ENCODE measurements at places on chromosomes 1 and 21.

GRCh38 chr1:205298191-205298994, 23.2 kb downstream of the NUAK2 start:
- DNase-seq: peak; percentile 96

GRCh38 chr1:50129201-50129600, 20.5 kb downstream of the ELAVL4 start:
- DNase-seq: no peak

DNA sequence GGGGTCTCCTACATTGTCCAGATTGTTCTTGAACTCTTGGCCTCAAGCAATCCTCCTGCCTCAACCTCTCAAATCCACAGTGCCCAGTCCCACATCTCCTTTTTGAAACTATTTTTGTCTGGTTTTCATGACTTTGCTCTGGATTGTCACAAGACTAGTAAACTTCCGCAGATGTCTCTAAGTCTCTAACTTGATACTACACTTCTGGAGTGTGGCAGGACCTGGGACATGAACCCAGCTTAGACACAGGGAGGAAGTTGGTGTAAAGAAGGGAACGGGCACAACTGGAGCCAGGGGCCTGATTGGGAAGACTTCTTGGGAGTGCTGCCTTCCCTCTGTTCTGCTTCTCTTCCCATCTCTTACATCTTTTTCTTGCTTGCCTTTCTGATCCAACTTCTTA, 16.2 kb upstream of the DISC1 start:
- no peak for DNase-seq

DNA sequence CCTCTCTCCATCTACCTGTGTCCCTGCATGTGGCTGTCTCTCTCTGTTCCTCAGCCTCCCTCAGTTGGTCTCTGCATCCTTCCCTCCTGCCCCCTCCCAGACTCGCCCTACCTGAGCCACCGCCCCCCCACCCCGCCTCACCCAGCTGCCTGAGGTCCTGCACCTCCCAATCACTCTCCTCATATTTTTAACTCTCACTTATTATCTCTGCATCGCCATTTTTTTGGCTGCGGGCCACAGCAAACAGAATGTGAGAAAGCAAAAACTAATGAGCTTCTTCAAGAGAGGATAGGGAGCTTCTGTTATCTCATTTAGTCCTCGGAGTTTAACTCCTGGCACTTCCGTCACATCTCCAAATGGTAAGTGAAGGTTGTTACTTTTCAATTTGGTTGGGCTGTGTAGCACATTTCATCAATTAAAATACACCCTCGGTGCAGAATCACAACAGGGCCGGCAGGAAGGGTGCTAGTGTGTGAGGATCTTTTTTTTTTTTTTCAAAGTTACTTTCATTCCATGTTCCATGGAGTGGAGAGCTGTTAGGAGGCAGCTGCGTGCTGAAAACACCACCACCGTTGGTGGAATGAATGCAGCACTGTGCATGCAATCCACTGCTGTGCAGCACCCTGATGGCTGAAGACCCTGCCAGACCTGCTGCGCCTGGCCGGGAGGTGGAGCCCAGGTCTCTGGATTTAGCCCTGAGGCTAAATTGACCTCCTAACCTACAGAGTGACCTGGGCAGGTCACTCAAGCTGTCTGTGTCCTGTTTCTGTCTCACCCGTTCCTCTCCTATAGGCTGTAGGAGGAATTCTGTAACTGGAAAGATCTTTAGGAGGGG, 157.2 kb upstream of the NFIA start:
- DNase-seq: no peak

DNA sequence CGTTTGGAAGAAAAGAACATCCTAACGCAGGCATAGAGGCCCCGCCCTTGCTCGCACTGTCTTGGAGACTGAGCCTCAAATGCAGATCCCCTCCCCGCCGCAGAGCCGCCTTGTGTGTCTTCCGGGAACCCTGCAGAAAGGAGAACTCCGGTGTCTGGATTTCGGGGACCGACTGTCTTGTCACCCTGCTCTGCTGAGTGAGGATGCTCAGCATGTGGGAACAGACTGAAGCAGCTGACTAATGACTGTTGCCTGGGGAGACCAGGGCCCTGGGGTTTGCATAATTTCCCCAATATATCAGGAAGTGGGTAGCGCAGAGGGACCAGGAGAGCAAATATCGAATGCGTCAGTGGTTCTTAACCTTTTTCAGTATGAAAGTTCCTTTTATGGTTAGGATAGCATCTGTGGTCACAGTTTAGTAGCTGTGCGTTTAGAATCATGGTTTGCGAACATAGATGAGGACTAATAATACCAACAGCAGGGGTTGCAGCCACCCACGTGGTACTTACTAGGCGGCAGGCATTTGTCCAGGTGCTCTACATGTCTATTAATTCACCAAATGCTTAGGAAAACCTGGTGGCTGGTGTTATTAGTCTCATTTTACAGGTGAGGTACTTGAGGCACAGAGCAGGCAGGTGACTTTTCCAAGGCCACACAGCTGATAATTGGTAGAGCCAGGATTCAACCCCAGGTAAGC, 14.3 kb downstream of the GPR137B start:
- no peak for DNase-seq

- DNase-seq: no peak
These were observed 31.1 kb downstream of the TMEM50A start for GRCh38 chr1:25369241-25369640.

GRCh38 chr1:25898223-25899015, 7.8 kb downstream of the STMN1 start:
- DNase-seq: no peak

DNA sequence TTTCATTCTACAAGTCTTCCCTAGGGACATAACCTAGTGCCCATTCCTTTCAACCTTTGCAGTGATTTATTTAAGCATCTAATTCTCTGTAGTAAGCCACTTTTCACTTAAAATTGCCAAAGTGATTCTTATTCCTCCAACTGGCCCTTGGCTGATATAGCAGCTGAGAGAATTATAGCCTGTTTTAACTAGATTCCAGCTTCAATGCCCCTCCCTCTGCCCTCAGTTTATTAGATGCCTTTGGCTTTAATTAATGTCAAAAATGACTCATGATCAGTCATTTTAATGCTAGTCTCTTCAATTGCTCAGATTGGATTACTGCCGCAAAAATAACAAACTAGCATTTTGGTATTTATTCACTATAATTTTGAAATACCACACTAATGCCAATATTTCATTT, 145.4 kb upstream of the KCTD3 start:
- no peak for DNase-seq

- DNase-seq: no peak
These were observed 73.0 kb upstream of the TMPRSS2 start for GRCh38 chr21:41580758-41581554.

DNA sequence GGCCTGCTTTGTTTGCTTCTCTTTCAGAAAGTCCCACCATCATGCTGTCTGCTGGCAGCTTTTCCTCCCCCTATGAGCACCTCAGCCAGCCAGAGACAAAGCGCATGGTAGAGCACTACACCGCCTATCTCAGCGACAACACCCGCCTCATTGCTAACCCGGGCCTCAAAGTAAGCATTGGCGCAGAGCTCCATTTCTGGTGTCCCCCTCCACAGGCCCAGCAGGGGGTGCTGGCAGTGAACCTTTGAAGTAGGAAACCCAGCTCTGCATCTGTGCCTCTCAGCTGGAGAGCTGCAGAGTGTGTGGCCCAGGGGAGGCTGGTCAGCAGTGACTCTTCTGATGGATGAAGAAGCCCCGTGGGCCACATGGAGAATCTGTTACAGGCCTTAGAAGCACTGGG, 81.2 kb upstream of the RAVER2 start:
- DNase-seq: peak; percentile 41

DNA sequence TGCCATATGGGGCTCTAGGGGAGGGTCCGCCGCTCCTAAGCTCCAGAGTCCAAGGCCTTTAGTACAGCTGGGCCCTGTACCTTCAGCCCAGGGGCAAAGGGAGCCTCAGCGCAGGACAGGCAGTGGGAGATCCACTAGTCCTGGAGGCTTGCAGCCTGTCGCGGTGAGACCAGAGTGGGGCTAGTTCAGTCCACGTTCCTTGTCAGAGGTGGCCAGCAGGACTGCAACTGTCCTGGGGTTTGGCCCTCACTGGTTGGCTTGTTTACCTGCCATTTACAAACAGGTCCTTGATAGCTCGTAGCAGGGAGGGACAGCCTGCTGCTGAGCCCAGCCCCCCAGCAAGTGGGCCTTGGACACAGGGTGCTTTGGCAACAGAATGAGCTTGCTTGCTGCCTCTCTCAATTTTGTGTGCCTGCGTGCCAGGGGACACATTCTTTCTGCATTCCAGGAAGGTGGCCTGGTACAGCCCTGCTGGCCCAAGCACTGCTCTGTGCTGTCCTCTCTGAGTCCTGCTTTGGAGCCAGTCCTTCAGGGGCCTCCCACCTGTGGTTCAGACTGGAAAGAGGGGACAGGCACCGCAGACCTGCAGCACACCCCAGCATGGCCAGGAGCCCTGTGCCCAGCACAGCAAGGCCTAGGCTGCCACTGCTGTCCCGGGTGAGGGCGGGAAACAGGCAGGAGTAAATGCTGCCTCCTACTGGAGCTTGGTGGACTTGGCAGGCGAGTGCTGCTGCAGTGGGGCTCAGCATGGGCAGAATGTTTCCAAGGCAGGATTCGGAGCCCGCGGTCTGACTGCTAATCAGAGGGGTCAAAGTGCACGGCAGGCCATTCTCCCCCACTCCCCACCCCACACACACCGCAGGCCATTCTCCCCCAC, 15.2 kb downstream of the H6PD start:
- DNase-seq: no peak

DNA sequence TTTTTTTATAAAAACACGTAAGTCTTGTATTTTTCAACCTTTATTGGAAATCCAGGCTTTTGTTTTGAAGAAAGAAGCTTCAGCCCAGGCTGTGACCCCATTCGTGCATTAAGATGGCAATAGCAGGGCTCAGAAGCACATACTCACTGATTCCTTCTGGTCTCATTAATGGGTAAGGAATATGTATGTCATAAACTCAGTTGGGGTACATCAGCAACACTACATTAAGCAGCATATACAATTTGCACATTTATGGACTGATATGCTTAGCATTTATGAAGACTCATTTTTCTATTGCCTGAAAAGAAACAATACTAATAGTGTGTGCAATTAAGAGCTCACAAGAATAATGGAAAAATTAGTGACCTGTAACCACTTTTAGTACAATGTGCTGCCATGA, 945.4 kb upstream of the PRMT6 start:
- no peak for DNase-seq

- DNase-seq: no peak
These were observed 69.8 kb upstream of the ATP5PO start for GRCh38 chr21:33985117-33986050.

GRCh38 chr1:117843791-117844190, 85.6 kb downstream of the GDAP2 start:
- DNase-seq: peak; percentile 45

DNA sequence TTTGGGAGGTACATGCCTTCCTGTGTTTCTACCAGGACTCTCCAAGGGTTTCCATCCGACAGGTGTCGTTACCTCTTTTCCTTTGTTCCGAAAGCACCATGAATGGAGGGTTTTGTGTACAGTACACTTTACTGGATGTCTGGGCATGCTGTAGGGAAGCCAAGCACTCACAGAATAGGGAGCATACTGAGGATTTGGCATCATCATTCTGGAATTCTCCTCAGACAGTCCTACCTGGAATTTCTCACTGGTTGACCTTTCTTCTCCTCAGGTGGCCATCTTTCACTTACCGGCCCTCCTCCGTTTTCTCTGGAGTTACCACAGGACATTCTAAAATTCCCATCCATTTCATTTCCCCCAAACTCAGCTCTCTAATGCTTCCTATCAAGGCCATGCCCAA, 5.9 kb upstream of the MPL start:
- DNase-seq: no peak

DNA sequence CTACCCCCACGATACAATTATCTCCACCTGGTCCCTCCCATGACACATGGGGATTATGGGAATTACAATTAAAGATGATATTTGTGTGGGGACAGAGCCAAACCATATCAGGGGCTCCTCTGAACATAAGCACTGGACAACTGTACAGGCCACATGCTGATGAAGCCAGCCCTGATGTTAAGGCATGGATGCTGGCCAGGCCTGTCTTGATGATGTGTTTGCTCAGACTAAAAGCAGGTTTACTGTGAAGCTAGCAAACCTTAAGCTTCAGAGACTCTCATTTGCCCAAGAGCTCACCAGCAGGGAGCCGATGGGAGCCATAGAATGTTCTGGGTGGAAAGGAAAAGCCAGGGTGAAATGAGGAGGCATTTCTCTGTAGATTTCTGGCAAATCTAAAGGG, 135.3 kb upstream of the KCNK1 start:
- DNase-seq: no peak

GRCh38 chr1:206713910-206714312, 29.2 kb downstream of the MAPKAPK2 start:
- DNase-seq: peak; percentile 26

GRCh38 chr1:101748077-101748476, 248.6 kb downstream of the OLFM3 start:
- no peak for DNase-seq

DNA sequence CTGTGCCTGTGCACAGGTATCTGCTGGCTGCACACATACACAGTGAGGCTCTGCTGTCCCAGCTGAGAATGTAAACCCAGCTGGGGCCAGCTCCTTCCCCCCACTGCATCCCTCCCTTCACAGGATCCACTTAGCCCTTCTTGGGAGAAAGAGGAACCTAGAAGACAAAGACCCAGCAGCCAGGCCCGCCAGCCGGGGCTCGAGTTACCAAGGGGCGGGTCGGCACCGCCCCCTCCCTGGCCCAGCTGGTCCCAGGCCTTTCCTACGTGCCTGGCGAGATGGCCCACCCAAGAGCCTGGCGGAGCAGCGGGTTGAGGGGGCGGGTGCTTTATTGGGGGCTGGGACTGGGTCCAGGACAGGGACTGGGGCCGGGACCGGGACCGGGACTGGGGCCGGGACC, 2.1 kb downstream of the SH3BGRL3 start:
- DNase-seq: peak; percentile 45
